NCI-H446 (cell line): ENCODE measurements at places on chromosomes 3 and 15.
A peak's percentile ranks its signal among the peaks of the same experiment; 100 is the strongest.

DNA sequence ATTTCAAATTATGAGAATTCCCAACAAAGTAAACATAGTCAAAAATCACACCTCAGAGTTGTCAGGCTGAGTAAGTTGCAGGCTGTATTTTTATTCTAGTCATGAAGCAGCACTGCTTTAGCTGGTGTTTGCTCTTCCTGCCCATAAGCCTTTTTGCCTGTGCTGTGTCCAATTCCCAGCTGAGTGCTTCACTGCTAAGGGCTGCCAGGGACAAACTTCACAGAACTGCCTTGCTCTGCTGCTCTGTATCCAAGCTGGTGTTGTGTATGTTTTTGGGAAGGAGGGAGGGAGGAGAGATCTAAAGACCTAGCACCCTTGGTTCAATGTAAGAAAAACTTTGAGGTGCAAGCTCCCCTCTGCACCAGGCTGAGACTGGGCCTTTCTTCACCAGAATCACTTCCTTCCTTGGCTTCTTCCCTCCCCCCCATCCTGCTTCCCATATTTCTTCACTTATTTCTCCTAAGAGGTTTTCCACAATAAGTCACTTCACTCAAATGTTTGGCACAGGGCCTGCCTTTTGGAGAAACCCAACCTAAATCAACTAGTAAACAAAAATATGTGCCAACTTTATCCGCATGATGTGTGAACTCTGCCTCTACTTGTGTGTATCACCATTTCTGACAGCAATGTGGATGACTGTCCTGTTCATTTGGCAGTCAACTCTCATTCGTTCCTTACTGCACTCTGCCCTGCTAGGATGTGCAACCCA lies 156.1 kb downstream of the TBL1XR1 start:
- peak; percentile 71 for DNase-seq

GRCh38 chr15:64895285-64896065 lies 16.2 kb upstream of the ANKDD1A start:
- DNase-seq = no peak

DNA sequence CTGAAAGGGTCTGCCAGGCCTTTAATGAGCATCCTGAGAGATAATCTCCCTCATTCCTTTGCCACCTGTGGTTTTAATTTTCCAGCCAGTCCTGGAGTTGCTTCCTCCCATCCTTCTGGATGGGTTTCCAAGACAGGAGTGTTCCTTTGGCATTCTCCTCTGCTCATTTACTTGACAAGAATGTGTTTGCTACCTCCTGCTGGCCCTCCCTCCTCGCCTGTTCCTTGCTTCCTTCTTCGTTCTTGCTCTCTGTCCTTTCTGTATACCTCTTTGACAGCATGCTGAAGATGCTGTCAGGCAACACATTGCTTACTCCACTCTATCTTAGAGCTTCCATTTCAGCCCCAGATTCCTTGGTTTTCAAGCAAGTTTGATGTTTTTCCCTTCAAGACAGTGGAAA lies 46.0 kb downstream of the ERC2 start:
- DNase-seq = no peak

DNA sequence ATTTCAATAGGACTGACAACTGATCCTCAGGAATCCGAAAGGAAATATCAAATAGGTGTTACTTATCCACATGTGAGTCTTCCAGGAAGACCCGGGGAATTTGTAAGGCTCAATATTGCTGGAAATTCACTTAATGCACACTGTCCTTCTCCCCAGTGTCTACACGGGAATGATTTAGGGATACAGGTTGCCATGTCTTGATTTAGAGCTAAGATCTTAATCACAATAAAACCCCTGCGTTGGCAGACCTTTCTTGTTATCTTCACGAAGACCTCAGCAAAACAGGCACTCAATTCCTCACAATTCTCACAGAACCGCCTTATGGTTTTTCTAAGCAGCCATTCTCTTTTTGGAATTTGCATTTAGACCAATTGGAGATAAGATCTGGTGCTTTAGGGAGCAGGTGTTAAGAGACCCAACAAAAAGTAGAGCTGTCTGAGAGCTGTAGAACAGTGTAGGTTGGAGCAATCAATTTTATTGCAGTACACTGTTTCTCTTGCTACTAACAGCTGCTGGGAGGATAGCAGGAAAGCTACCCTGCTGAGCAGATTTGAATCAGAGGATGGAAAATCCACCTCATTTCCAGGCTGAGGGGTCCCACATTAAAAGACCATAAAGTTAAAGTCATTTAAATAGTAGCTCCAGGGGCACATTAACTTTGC lies 925.7 kb downstream of the EPHA3 start:
- no peak for DNase-seq

DNA sequence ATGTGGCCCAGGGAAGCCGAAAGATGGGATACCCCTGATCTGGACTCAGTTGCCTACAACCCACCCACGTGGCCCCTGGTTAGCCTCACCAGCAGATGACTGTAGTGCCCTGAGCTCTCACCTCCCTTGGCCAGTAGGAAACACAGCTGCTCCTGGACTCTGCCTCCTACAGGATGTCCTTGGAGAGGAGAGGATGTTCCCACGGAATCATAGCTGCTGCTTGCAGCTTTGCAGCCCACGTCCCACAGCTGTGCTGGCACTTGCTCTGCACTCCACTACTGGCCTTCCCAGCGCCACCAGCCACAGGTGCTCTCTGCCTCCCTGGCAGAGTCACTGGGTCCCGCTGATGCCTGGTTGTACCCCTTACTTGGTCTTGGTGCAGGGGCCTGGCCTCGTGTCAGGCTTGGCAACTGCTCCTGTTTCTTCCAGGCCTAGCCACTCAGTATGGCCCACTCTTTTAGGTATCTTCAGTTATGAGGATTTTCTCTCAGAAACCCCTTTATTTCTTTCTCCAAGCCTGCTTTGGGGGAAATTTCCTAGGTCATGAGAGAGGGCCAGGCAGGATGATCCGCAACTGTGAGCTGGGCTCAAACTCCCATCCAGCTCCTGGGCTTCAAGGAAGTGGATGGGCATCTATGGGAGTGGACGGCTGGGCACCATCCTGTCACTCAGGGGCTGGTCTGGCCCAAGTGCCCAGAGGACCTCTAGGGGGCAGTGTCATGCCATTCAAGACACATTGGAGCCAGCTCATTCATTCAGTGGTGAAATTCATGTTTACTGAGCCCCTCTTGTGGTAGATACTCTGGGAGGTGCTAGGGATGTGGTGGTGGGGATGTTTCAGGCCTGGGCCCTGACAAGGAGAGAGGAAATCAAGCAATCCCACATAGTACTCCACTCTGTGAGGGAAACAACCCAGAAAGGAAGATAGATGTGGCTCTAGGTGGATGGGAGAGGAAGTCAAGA lies 16.2 kb upstream of the VILL start:
- DNase-seq = peak; percentile 32

GRCh38 chr15:49848282-49848724 lies 227.5 kb downstream of the DTWD1 start:
- DNase-seq = no peak

GRCh38 chr3:36677331-36678007 lies 86.9 kb downstream of the DCLK3 start:
- DNase-seq = no peak

GRCh38 chr15:90710436-90711027 lies 6.6 kb upstream of the BLM start:
- DNase-seq = no peak
